Fibroblast of skin of right quadriceps (primary cell): ENCODE measurements at places on chromosomes 16 and 17.

- DNase-seq: no peak
Observed at GRCh38 chr16:84608282-84608681, 9.6 kb downstream of the COTL1 start.

DNA sequence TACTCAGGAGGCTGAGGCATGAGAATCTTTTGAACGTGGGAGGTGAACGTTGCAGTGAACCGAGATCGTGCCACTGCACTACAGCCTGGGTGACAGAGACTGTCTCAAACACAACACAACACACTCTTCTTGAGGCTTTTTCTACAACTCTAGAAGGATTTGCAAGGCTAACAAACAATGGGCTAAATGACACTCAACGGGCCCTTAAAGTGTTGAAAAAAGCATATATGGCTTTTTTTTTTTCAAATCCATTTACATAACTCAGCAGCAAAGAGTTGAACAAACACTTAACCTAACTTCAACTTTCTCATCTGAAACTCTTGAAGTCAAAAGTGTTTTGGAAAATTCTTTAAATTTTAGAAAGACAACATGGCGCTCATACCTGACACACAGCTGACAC, 22.3 kb downstream of the CDR2 start:
- no peak for DNase-seq

DNA sequence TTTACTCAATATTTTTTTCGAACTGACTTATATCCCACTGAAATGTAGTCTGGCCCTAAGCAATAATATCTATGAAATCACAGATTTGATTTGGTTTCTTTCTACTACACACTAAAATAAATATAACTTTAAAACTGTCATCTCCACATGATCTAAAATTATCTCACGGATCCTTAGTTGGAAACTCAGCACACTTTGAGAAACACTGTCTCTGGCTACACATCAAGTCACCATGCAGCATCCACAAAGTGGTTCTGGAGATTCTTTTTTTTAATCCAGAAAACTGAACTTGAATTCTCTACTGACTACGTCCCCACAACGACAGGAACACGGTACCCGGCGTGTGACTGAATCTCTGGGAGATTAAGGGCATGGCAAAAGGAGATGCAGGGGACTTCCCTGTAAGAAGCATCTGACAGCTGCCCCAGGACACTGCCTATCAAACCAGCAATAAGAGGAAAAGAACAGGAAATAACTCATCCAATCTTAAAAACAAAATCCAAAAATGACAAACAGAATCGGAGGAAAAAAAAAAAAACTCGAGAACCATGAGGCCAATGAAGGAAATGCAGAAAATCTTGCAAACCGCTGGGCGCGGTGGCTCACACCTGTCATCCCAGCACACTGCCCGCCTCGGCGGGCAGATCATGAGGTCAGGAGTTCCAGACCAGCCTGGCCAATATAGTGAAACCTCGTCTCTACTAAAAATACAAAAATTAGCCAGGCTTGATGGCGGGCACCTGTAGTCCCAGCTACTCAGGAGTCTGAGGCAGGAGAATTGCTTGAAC, 141.0 kb upstream of the RCVRN start:
- DNase-seq: no peak

DNA sequence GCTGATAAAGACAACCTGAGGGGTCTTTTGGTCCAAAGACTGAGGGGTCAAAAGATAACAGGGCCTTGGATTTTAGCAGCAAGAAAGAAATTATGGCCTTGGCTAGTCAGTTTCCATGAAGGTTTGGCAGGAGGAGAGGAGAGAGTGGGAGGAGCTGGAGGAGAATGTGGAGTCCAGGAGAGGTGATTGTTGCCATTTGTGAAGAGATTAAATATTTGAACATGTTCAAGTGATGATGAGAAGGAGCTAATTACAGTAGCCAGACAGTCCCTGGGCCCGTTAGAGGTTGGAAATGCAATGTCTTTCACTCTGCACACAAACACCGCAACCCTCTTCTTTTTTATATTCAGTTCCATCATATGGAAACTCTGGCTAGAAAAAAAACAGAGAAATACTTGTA, 68.6 kb downstream of the TNRC6C start:
- DNase-seq: no peak

GRCh38 chr16:5508371-5508770, 410.8 kb upstream of the EEF2KMT start:
- DNase-seq: no peak

GRCh38 chr17:28648698-28649097, 3.7 kb upstream of the BLTP2 start:
- DNase-seq: no peak

DNA sequence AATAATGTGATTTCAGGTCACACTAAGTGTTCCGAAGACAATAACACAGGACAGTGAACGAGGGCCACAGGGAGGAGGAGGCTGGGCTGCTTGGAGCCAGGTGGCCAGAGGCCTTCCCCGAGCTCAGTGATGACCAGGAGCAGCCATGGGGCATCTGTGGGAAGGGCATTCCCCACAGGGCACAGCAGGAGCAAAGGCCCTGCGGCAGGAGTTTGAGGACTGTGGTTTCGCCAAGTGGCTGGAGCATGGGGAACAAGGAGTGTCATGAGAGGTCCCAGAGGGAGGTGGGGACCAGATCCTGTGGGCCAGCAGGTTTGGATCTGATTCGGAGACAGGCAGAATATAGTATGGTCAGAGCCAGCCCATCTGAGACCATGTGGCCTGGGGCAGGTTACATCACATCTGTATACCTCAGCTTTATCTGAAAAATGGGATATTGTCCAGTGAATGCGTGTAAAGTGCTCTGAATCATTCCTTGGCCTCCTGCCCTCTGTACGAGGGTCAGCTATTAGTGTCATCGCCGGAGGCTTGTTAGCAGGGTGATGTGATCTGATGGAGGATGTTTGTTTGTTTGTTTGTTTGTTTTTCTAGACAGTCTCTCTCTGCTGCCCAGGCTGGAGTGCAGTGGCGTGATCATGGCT, 176.8 kb downstream of the KATNIP start:
- no peak for DNase-seq

- DNase-seq: no peak
Observed at GRCh38 chr16:7716660-7717550, 384.3 kb downstream of the RBFOX1 start.

DNA sequence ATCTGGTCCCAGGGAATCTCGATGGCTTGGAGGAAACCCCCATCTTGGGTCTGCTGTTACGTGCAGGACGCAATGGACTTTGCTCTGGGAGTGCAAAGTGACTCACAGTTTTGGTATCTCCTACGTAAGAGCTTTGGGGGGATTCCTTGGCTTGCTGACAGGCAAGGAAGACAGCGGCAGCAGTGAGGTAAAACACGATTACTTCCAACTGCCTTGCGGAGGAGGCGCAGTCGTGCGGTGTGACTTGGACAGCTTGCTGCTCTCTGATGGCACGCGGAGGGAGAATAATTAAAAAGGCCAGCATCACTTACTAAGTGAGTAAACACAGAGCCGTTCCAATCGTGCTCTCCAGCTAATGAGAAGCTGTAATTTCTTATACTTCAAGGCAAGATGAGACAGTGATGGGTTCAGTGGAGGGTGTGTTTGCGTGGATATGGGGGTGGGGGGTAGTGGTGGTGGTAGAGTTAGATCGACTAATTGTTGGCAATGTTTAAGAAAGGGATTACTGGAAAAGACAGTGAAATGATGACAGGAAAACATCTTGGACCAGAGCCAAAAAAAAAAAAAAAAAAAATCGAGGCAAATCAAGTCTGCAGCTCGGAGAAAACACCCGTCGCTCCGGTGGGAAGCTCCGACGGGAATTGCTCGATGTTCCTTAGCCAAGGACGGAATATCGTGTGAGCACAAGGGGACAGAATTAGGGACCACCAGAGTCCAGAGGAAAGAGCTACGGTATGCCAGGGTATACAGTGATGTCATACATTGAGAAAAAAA, 184.8 kb upstream of the ZFHX3 start:
- DNase-seq: peak; percentile 81

GRCh38 chr16:2467528-2468232, 3.4 kb upstream of the NTN3 start:
- DNase-seq: peak; percentile 80

DNA sequence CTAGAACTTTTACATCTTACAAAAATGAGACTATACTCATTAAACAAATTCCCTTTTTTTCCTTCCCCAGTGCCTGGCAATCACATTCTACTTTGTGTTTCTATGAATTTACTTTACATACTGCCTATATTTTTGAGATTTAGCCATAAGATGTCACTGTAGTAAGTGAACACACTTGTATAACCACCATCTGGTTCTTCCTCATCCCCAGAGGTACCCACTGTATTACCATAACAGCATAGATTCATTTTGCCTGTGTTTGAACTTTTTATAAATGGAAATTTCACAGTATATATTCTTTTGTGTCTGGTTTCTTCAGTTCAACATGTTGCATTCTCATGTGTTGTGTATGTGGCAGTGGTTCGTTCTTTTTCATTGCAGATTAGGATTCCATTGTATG, 15.8 kb downstream of the CYB5B start:
- DNase-seq: no peak

- DNase-seq: no peak
Observed at GRCh38 chr17:17433000-17433703, 43.6 kb upstream of the MED9 start.

GRCh38 chr17:40947929-40948328, 10.5 kb upstream of the KRT23 start:
- DNase-seq: no peak

- DNase-seq: peak; percentile 22
Observed at GRCh38 chr17:19304209-19304608, 58.3 kb downstream of the B9D1 start.

DNA sequence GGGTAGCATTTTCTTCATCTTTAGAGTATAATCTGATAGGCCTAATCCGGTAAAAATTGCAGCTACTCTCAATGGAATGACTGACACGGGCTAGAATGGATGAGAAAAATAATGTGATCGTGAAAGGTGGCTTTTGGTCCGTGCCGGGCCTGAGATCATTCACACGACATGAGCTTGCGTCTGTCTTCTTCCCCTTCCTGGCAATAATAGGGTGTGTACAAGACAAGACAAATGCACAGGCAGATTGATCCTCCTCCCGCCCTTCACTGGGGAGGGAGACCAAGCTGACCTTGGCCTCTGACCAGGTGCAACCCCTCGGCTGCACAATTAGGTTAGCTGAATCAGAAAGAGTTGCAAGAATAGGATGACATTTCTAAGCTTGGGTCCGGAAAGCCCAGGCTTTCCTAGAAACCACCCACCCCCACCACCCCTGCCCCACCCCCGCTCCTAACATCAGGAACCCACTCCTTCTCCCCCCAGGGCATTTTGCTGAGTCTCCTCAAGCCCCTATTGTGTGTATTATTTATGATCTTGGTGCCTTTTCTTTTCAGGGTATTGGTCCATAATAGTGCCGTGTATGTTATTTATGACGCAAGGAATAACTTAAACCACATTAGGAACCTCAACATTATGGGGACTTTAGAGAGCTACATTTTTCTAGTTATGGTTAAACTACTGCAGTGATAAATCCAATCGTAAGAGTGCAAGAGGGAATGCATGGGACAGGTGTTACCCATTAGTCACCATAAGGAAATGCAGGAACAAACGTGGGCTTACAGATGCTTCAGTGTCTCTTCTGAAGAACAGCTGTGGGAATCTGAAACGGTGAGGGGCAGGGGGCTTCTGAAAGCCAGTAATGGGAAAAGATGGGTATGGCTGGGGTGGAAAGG, 540.1 kb upstream of the PSMD7 start:
- no peak for DNase-seq

DNA sequence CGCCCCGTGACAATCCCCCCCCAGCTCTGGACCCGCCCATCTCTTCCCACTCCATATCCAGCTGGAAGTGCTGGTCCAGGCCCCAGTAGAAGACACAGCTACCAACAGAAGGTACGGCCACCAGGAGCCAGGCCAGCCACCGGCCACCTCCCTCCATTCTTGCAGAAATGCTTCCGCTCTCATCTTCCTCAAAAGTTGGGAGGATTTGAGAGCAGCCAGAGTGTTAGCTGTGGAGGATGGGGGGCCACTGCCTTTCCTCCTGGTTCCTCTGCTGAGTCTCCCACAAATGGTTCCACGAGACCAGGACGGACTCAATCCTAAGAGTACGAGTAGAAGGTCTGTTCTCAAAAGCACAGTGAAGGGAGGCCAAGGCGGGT, 78.3 kb downstream of the GAS7 start:
- no peak for DNase-seq

- no peak for DNase-seq
Observed at GRCh38 chr17:71444078-71444477, 676.7 kb upstream of the SOX9 start.

DNA sequence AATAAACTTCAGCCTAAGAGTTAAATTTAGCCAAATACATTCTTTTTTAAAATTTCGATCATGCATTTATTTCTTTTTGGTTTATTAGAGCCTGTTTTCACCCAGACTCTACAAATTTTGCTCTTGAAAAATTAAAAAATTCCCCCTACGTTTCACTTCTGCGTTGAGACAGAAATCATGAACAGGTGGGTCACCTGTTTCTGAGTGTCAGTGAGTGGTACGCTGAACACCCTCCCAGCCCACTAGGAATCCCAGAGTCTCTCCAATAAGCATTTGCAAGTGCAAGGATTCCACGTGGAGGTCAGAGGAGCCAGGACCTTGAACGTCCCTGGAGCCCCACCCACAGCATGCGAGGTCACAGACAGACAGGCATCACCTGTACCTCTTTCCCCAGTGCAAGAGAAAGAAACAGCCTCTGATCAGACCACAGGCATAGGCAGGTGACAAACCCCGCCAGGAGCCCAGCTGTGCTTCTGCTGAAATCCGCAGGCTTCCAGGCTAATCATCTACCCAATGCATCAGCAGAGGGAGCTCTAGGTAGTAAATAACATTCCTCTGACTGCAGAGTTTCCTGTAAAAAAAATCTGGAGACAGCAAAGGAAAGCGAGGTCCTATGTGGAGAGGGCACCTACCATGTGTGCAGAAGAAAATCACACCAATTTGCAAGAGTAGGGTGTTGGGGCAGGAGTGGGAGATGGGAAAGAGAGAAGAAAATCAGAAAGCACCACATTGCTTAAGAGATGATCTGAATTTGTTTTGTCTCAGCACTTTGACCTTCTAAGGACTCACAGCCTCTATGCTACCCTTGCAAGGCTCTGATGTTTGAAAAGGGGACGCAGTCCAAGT, 5.9 kb upstream of the XYLT1 start:
- DNase-seq: peak; percentile 69

GRCh38 chr16:60717808-60718207, 1318.4 kb downstream of the CDH8 start:
- DNase-seq: no peak

DNA sequence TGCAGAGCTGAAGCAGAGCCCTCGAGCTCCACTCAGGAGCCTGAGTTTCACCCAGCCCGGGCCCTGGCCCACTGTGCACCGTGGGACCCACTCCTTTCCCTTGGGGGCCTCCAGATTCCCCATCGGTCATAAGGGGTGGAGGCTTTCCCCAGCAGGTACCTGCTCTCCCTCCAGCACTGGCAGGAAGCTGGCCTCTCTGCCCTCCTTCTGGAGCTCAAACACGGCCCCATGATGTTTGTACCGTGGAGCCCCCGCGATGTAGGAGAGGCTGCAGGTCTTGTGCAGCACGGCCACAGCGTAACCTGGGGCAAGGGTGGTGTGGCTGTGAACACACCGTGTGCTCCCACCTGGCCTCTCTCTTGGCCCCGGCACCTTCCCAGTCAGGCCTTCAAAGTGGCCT, 29.9 kb downstream of the HASPIN start:
- DNase-seq: no peak

- DNase-seq: peak; percentile 50
Observed at GRCh38 chr17:8745586-8746500, 1.2 kb upstream of the CCDC42 start.
